ENCODE measurements at places on chromosomes 16 and 17. TPM values are rescaled to one million over a fixed set of nuclear protein-coding genes. Genes with fewer than 3 reads are reported as not detected.

- no peak for DNase-seq
- H3K27me3 ChIP-seq = no peaks in the 10 kb centered on the region
- H3K27ac ChIP-seq = no peak overlapping the region
- H3K36me3 ChIP-seq = no peaks in the 10 kb centered on the region
Observed at GRCh38 chr16:48432136-48432535, 46.9 kb upstream of the SIAH1 start.

GRCh38 chr17:158379-158778 lies 21.0 kb downstream of the SCGB1C2 start:
- H3K27me3 ChIP-seq = no peaks in the 10 kb centered on the region
- H3K27ac ChIP-seq = no peak overlapping the region
- no peak for DNase-seq
- no peaks in the 10 kb centered on the region for H3K36me3 ChIP-seq
- no peaks in the 10 kb centered on the region for H3K4me1 ChIP-seq
- H3K4me3 ChIP-seq = no peak overlapping the region

The USP32 gene
- total RNA-seq = 52.7 TPM

The ADAM11 gene
- 0.13 TPM for total RNA-seq

DNA sequence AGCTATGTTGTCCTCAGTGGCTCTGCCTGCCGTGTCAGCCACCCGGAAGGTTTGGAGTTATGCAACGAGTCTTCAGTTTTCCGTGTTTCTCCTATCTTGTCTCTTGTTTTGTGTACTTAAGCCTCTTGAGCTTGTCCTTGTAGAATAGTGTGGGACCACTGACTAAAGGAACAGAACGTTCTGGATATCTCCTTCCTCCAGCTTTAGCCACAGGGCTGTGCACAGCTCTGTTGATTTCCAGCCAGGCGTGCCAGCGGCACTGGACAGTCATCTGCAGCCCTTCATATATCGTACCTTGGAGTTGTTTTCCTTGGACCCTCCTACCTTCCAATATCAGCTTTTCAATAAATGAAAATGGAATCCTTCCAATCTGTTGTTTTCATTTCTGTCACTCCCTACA lies 39.8 kb downstream of the TMEM11 start:
- H3K27ac ChIP-seq = no peak overlapping the region
- H3K36me3 ChIP-seq = peaks cover 53% of the 10 kb centered on the region
- no peaks in the 10 kb centered on the region for H3K27me3 ChIP-seq
- DNase-seq = no peak

DNA sequence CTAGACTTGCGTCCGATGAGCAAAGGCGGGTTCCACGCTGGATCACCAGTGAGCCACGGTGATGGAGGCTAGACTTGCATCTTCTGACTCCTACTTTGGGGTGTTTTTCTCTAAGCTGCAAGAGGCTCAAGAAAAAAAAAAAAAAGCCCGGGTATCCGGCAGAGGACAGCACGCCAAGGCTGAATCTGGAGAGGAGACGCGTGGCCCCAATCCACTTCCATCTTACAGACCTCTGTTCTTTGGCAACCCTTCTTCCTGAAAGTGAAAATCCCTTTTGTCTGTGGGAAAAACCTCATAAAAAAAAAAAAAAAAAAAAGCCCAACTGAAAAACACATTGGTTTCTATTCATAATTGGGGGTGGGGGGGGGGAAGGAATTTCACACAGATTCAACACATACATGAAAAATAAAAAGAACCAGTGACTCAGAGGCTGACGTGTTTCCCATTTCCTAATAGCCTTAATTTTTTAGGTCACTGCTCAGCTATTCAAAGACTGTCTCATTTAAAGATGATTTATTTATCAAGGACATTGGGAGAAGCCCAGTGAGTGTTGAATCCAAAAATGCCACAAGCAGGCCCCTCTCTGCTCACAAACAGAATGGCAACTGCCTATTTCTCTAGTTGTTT lies 258.3 kb downstream of the FOXL1 start:
- H3K4me1 ChIP-seq = no peaks in the 10 kb centered on the region
- no peak overlapping the region for H3K4me3 ChIP-seq
- H3K27me3 ChIP-seq = no peaks in the 10 kb centered on the region
- H3K36me3 ChIP-seq = no peaks in the 10 kb centered on the region
- no peak overlapping the region for H3K27ac ChIP-seq

DNA sequence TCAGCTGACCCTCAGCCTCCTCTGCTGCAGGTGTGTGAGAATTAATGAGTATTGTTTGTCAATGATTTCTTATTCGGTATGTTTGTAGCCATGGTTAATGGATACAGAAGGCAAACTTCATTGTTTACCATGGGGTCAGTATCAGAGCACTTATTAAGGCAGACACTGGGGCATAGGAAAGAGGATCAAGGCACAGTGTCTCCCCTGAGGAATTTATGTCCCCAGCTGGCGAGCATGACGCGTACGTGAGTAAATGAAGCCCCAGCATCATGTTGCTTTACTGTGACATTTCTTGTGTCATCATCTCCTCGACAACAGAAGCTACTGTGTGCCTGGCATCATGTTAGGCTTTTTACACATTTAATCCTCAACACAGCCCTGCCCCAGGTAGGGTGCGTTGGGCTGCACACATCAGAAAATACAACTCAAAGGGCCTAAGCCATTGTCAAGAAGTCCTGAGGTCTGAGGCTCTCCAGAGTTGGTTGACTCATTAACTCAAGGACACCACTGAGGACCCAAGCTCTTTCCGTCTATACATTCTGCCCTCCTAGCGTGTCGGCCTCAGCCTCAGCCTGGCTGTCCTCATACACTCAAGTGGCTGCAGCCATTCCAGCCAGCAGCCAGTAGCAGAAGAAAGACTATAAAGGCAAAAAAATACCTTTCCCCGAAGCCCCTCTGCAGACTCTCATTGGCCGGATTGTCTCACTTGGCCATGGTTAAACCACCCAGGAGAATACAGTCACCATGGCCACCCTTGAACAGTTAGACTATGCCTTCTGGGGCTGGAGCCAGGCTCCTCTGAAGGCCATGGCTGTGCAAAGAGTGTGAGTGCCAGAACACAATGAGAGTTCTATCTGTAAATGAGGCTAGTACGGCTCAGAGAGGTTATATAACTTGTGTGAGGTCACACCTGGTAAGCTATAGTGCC lies 13.9 kb upstream of the ZCCHC14 start:
- H3K4me1 ChIP-seq = no peaks in the 10 kb centered on the region
- H3K27ac ChIP-seq = peak overlapping the region; percentile 67
- no peak for DNase-seq
- H3K4me3 ChIP-seq = no peak overlapping the region
- no peaks in the 10 kb centered on the region for H3K27me3 ChIP-seq

DNA sequence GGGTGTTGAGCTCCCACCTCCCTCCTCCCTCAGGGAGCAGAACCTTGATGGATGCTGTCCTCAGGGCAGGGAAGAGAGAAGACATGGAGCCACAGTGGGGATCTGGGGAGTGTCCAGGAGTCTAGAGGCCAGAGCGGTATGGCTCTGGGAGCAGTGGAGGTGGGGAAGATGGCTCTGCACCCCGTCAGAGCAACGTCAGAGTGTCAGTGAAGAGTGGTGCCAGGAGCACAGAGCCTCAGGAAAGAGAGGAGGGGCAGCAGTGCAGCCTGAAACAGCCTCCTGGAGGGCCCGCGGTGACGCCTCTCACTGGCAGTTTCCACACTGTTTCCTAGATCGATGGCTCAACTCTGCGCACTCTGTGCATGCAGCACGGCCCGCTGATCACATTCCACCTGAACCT lies 23.2 kb upstream of the SLC5A11 start:
- H3K36me3 ChIP-seq = peaks cover 10% of the 10 kb centered on the region
- no peak for DNase-seq
- H3K27me3 ChIP-seq = no peaks in the 10 kb centered on the region
- H3K4me1 ChIP-seq = peaks cover 7% of the 10 kb centered on the region

- no peaks in the 10 kb centered on the region for H3K4me1 ChIP-seq
- H3K36me3 ChIP-seq = no peaks in the 10 kb centered on the region
- no peak overlapping the region for H3K27ac ChIP-seq
- no peaks in the 10 kb centered on the region for H3K27me3 ChIP-seq
Observed at GRCh38 chr17:4544135-4544950, 10.8 kb downstream of the MYBBP1A start.

- no peaks in the 10 kb centered on the region for H3K27me3 ChIP-seq
- peak; percentile 10 for DNase-seq
- no peak overlapping the region for H3K4me3 ChIP-seq
Observed at GRCh38 chr17:62965174-62965685, 805 bp upstream of the TANC2 start.

DNA sequence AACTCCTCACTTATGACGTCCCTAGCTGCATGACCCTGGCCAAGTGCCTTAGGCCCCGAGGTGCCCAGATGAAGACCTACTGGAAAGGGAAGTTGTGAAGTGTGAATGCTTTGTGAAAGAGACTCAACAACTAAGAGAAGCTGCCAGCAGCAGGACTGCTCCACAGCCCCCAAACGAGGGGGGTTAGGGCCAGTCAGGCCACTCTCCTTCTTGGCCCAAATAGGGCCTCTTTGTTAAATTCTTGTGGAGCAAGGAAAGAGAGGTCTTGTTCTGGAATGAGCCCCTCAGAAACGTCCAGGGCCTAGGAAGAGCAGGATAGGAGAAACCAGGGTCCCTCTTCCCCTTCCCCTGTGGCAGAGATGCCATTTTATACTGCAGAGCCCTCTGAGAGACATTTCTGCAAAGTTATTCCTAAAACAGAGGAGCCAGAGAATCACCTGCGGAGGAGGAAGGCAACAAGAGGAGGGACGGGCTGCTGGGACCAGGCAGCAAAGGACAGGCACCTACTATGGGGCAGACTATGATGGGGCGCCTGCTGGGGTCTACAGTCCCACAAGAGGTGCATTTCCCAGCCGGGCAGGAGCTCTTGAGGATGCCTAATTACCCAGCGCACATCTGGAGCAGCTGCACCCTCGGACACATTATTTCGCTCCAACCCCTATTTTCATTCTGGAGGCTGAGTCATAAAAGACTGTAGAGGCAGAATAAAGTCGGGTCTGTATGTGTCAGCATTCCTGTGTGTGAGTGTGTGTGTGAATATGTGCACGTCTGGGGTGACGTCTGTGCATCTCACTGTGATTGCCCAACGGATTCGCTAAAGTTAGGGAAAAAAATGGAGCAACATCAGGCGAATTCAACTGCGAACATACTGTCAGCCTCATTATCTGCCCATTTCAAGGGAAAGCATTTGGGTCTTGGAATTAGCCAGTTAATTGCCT lies 11.4 kb upstream of the HOXB9 start:
- H3K27ac ChIP-seq = no peak overlapping the region
- no peaks in the 10 kb centered on the region for H3K4me1 ChIP-seq
- no peak overlapping the region for H3K4me3 ChIP-seq
- H3K36me3 ChIP-seq = no peaks in the 10 kb centered on the region

DNA sequence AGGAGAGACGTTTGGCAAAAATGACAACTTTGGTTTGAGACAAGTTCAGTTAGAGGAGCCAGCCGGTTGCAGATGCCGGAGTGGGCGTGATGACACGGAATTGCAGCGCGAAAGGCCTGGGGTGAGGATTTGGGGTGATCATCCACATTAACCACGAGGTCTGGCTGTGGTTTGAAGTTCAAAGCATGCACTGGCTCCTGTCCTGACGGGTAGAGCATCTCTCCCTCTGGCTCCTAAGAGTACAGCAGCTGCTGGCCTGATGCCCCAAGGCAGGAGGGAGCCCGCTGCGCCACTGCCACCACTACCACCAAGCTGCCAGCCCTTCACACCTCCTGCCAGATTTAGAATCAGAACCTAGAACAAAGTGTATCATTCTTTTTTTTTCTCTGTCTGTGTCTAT lies 3.7 kb downstream of the RHBDL3 start:
- peaks cover 16% of the 10 kb centered on the region for H3K27me3 ChIP-seq
- H3K27ac ChIP-seq = no peak overlapping the region
- no peak for DNase-seq
- peaks cover 25% of the 10 kb centered on the region for H3K4me1 ChIP-seq
- H3K36me3 ChIP-seq = no peaks in the 10 kb centered on the region

The OR2C1 gene
- total RNA-seq = not detected

The DLX4 gene
- total RNA-seq = 1.3 TPM

The RGS11 gene
- 8.3 TPM for total RNA-seq

GRCh38 chr17:29620271-29620670 lies 2.4 kb downstream of the CORO6 start:
- no peak overlapping the region for H3K4me3 ChIP-seq
- peaks cover 23% of the 10 kb centered on the region for H3K4me1 ChIP-seq
- no peak overlapping the region for H3K27ac ChIP-seq
- no peaks in the 10 kb centered on the region for H3K27me3 ChIP-seq
- no peak for DNase-seq

DNA sequence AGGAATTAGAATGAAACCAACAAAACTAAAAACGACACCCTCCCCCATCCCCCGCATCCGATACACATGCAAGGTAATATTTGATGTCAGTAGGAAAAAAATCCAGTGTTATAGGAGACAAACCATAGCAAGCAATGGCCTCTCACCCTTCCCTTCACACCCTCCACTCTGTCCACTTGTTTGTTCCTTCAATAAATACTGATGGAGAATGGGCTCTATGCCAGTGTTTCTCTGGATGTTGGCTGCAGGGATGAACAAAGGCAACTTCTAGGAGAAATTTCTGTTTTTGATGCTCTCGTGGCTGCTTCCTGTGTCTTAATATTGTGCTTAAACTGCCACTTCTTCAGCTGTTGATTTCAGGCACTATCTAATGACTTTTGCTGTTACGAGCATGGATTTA lies 98.8 kb downstream of the WWOX start:
- H3K27me3 ChIP-seq = no peaks in the 10 kb centered on the region
- no peaks in the 10 kb centered on the region for H3K4me1 ChIP-seq
- H3K36me3 ChIP-seq = no peaks in the 10 kb centered on the region
- DNase-seq = no peak
- no peak overlapping the region for H3K4me3 ChIP-seq

GRCh38 chr17:40095944-40096791 lies 4.2 kb downstream of the NR1D1 start:
- H3K27ac ChIP-seq = peak overlapping the region; percentile 60
- no peak for DNase-seq
- peak overlapping the region; percentile 20 for H3K4me3 ChIP-seq
- peaks cover 28% of the 10 kb centered on the region for H3K4me1 ChIP-seq

The PRAC1 gene
- total RNA-seq = not detected

- no peaks in the 10 kb centered on the region for H3K36me3 ChIP-seq
- no peak overlapping the region for H3K27ac ChIP-seq
- peak; percentile 73 for DNase-seq
- no peak overlapping the region for H3K4me3 ChIP-seq
Observed at GRCh38 chr17:12522743-12523183, 142.9 kb upstream of the MYOCD start.

GRCh38 chr16:75818491-75818890 lies 92.2 kb upstream of the CPHXL start:
- no peak overlapping the region for H3K27ac ChIP-seq
- no peaks in the 10 kb centered on the region for H3K36me3 ChIP-seq
- H3K27me3 ChIP-seq = no peaks in the 10 kb centered on the region

The ITGAD gene
- 0.35 TPM for total RNA-seq

DNA sequence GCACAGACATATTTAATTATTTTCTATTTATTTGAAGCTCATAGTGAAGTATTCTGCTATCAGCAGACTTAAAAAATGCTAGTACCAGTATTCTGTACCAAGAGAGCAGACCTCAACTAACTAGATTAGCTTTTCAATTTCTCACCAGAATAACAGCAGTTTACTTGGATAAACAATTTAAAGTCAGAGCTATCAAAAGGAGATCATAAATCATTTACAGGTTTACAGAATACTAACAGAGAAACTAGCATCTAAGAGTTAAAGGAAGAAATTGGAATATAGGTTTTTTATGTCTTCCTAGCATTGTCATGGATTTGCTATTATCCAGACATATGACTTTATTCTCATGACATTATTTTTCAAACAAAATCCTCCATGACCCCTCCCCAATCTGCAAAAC lies 3.4 kb downstream of the SPOP start:
- peaks cover 78% of the 10 kb centered on the region for H3K4me1 ChIP-seq
- H3K36me3 ChIP-seq = no peaks in the 10 kb centered on the region
- H3K27me3 ChIP-seq = no peaks in the 10 kb centered on the region
- H3K27ac ChIP-seq = no peak overlapping the region

All from left lung (tissue), 14 donors.